ENCODE measurements at places on chromosomes 1 and 21.

DNA sequence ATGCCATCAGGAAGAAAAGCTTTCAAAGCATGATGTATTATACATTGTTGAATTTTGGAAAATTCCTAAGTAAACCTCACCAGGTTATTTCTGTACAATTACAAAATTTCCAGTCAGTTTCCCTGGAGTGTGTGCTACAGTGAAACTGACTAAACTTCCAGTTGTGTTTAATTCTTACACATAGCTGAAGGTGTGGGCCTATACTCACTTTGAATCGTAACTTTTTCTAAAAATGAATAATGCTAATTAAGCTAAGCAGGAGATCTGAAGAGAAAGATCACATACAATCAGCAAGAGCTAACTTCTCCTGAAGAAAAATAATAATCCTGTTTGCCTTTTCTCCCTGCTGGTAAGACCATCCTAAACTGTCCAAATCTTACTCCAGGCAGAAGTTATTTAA, 537.2 kb upstream of the PBX1 start:
- no peak for DNase-seq

- DNase-seq = no peak
These were observed 10.7 kb downstream of the MR1 start for GRCh38 chr1:181044449-181044966.

GRCh38 chr21:33402001-33402979, 923 bp upstream of the IFNGR2 start:
- peak; percentile 65 for DNase-seq

GRCh38 chr1:158203693-158204457, 23.2 kb downstream of the CD1D start:
- DNase-seq = no peak

GRCh38 chr1:97042551-97042950, 321.0 kb downstream of the PTBP2 start:
- DNase-seq = no peak
